ENCODE measurements at places on chromosomes 2 and 18. TPM values are rescaled to one million over a fixed set of nuclear protein-coding genes. Genes with fewer than 3 reads are reported as not detected.

GRCh38 chr18:78619854-78620253, 359.8 kb upstream of the SALL3 start:
- H3K27me3 ChIP-seq, result no peaks in the 10 kb centered on the region
- no peak overlapping the region for H3K4me3 ChIP-seq
- DNase-seq, result no peak

- DNase-seq, result no peak
- H3K27me3 ChIP-seq, result no peaks in the 10 kb centered on the region
- peaks cover 22% of the 10 kb centered on the region for H3K4me1 ChIP-seq
- no peak overlapping the region for H3K27ac ChIP-seq
Observed at GRCh38 chr2:9146646-9147045, 60.0 kb upstream of the ASAP2 start.

GRCh38 chr2:15665067-15665942, 73.6 kb downstream of the DDX1 start:
- no peak for DNase-seq
- no peaks in the 10 kb centered on the region for H3K27me3 ChIP-seq
- no peaks in the 10 kb centered on the region for H3K4me1 ChIP-seq
- no peak overlapping the region for H3K4me3 ChIP-seq
- no peaks in the 10 kb centered on the region for H3K36me3 ChIP-seq

PLGLB1 gene
- 2.7 TPM for total RNA-seq

DNA sequence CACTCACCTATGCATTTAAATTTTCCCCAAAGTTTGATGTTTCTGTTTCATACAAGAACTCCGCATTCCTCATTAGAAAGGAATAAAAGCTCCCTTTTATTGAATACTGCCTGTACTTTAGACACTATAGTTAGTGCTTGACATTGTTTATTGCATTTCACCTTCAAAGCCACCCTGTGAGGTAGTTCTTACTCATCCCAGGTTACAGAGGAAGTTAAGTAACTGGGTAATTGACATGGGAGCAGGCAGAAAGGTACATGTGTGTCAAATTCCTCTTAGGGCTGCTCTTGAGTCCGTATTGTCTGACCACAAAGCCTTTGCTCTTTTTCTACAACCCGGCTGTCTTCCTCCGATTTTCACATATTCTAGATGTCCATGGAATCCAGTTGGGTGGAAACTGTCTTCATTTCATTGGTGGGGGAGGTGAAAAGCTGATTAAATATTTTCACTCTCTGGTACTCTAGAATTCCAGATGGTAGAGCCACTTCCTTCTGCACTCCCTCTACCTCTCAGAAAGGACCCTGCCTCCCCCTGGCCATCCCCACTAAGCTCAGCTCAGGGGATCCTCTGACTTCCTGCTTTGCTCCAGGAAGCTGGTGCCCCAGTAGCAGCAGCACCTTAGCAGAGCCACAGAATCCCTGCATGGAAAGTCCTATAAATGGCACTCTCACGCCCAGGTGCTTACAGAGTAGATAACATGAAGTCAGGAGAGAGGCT, 319.2 kb downstream of the LRATD1 start:
- no peak overlapping the region for H3K4me3 ChIP-seq
- H3K36me3 ChIP-seq, result no peaks in the 10 kb centered on the region
- H3K4me1 ChIP-seq, result no peaks in the 10 kb centered on the region
- no peaks in the 10 kb centered on the region for H3K27me3 ChIP-seq
- H3K27ac ChIP-seq, result no peak overlapping the region

PAIP2B gene
- total RNA-seq, result 7.7 TPM

GPC1 gene
- total RNA-seq, result 14.7 TPM

GRCh38 chr2:216151313-216152025, 42.3 kb downstream of the XRCC5 start:
- no peak overlapping the region for H3K4me3 ChIP-seq
- DNase-seq, result no peak
- H3K27ac ChIP-seq, result no peak overlapping the region
- no peaks in the 10 kb centered on the region for H3K27me3 ChIP-seq
- H3K4me1 ChIP-seq, result no peaks in the 10 kb centered on the region
- peaks cover 100% of the 10 kb centered on the region for H3K36me3 ChIP-seq

DNA sequence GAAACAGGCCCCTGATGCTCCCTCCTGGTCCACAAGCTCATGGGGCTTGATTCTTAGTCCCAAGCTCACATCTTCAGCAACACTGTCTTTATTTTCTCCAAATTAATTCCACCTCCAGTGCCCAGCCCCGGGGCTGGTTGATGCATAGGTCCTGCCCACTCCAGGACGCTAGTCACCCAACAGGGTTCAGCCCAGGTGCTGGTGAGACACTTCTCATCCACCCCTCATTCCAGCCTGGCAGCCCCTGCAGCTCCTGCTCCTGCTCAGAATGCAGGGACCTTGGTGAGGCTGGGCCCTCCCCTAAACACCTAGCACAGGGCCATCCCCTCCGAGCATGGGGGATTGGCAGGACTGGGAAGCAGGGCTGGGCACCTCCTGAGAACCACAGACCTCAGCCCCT, 25.7 kb downstream of the STEAP3 start:
- H3K27me3 ChIP-seq, result no peaks in the 10 kb centered on the region
- H3K4me1 ChIP-seq, result no peaks in the 10 kb centered on the region
- no peaks in the 10 kb centered on the region for H3K36me3 ChIP-seq
- H3K27ac ChIP-seq, result no peak overlapping the region

GRCh38 chr18:33716061-33716683, 138.2 kb downstream of the ASXL3 start:
- no peaks in the 10 kb centered on the region for H3K4me1 ChIP-seq
- no peaks in the 10 kb centered on the region for H3K27me3 ChIP-seq
- no peak overlapping the region for H3K4me3 ChIP-seq
- no peaks in the 10 kb centered on the region for H3K36me3 ChIP-seq
- DNase-seq, result no peak

ANKRD30B gene
- not detected for total RNA-seq

DNA sequence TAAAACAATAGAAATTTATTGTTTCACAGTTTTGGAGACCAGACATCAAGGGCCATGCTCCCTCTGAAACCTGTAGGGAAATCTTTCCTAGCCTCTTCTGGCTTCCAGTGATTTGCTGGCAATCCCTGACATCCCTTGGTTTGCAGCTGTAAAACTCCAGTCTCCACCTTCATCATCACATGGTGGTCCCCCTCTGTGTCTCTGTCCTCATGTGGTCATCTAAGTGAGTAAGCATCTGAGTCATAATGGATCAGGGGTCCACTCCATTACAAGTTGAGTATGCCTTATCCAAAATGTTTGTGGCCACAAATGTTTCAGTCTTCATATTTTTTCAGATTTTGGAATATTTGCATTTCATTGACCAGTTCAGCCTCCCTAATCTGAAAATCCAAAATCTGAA, 5.6 kb upstream of the SGPP2 start:
- no peaks in the 10 kb centered on the region for H3K36me3 ChIP-seq
- H3K4me1 ChIP-seq, result peaks cover 7% of the 10 kb centered on the region
- H3K27ac ChIP-seq, result no peak overlapping the region
- no peak overlapping the region for H3K4me3 ChIP-seq

DNA sequence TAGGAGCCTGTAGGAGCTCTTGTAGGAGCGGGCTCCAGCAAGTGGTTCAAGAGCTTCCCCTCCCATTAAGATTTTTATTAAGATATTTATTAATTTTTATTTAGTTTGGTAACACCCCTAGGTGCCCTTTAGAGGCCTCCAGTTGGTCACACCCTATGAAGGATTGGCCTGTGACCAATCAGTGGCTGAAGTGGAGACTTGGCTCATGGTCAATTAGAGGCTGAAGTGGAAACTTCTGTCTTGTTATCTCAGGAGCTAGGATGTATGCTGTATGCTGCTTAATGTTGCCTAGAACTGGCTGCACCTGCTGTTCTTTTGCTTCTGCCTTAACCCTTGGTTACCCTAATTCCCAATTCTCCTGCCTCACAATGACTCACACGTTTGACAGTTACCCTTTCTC, 48.7 kb downstream of the DHRS9 start:
- no peaks in the 10 kb centered on the region for H3K4me1 ChIP-seq
- no peak for DNase-seq
- no peaks in the 10 kb centered on the region for H3K36me3 ChIP-seq
- H3K4me3 ChIP-seq, result no peak overlapping the region
- H3K27ac ChIP-seq, result no peak overlapping the region

ANTXR1 gene
- 54.3 TPM for total RNA-seq

GRCh38 chr2:120550893-120551446, 184.7 kb upstream of the GLI2 start:
- no peaks in the 10 kb centered on the region for H3K27me3 ChIP-seq
- H3K4me3 ChIP-seq, result no peak overlapping the region
- peaks cover 25% of the 10 kb centered on the region for H3K4me1 ChIP-seq

DNA sequence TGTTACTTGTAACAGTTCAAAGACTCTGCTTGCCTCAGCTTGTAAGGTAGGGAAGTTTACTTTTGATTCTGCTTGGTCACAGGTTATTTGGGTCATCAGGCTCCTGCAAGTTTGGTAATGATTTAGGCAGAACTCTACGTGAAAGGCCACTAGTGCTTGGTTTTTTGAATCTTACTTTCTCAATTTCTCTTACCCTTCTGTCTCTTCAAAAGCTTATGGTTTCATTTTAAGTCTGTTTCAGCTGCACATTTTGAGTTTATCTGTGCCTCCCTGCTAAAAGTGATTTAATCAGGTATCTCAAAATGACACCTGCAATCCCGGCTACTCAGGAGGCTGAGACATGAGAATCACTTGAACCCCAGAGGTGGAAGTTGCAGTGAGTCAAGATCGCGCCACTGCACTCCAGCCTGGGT, 26.3 kb upstream of the MOCOS start:
- no peaks in the 10 kb centered on the region for H3K27me3 ChIP-seq
- no peak overlapping the region for H3K27ac ChIP-seq
- no peaks in the 10 kb centered on the region for H3K4me1 ChIP-seq
- DNase-seq, result no peak

ZRANB3 gene
- total RNA-seq, result 3.7 TPM

DNA sequence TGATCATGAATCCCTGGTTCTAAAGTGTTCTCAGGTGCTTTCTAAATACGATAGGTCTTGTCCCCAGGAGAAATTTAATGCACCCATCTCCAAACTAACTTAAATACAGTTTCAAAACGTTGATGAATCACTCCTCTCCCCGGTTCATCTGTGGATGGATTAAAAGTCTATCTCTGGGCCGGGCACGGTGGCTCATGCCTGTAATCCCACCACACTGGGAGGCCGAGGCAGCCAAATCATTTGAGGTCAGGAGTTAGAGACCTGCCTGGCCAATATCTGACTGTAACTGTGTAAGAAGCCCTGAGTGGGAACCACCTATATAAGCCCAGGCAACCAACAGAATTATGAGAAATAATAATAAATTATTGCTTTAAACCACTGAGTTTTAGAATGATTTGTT, 78.7 kb downstream of the LONRF2 start:
- H3K4me1 ChIP-seq, result peaks cover 9% of the 10 kb centered on the region
- H3K36me3 ChIP-seq, result no peaks in the 10 kb centered on the region
- no peak for DNase-seq

- no peak overlapping the region for H3K4me3 ChIP-seq
- no peaks in the 10 kb centered on the region for H3K4me1 ChIP-seq
- no peak for DNase-seq
- no peak overlapping the region for H3K27ac ChIP-seq
Observed at GRCh38 chr2:102967451-102967850, 205.6 kb downstream of the TMEM182 start.

TRIM43 gene
- total RNA-seq, result not detected

- H3K27me3 ChIP-seq, result no peaks in the 10 kb centered on the region
- H3K4me3 ChIP-seq, result no peak overlapping the region
- H3K36me3 ChIP-seq, result no peaks in the 10 kb centered on the region
- no peak overlapping the region for H3K27ac ChIP-seq
- H3K4me1 ChIP-seq, result no peaks in the 10 kb centered on the region
Observed at GRCh38 chr2:147989809-147990403, 30.6 kb downstream of the ORC4 start.

ANKRD30BL gene
- total RNA-seq, result not detected

SMYD1 gene
- not detected for total RNA-seq
